Gastrocnemius medialis (tissue), 4 donors: ENCODE measurements at places on chromosomes 6 and 20.

DNA sequence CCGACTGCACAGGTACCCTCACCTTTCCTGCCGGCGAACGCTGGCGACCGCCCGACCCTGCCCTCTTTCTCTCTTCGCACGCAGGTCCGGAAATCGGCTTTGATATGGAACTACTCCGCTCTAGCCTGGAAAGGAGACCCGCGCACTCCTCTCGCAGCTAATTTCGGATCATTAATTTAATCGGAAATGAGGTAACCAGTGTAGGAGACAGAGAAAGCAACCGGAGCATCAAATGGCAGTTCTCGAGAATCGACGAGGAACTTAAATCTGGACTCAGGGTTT, 949 bp upstream of the ATXN1 start:
- DNase-seq: no peak

- DNase-seq: no peak
Observed at GRCh38 chr20:41018153-41018552, 10.5 kb upstream of the TOP1 start.

GRCh38 chr20:49415668-49416044, 66.8 kb downstream of the KCNB1 start:
- DNase-seq: no peak

DNA sequence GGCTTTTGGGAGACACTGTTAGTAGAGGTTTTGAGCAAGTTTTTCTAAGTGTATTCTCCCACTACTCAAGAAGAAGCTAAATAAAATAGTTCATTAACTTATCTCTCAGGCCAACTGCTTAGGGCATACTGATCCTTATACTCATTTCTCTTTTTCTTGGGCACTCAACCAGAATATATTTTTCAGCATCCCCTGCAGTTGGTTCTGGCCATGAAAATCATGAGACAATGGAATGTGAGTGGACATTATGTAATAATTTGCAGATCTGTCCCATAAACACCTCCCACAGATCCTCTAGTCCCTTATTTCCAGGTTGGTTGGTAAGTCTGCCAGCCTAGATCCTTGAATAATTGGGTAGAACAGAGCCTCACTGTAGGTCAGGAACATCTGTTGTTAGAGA, 136.7 kb downstream of the AIG1 start:
- DNase-seq: no peak

GRCh38 chr6:97085772-97086171, 161.2 kb downstream of the KLHL32 start:
- DNase-seq: no peak

GRCh38 chr20:17504898-17505635, 26.1 kb downstream of the BFSP1 start:
- no peak for DNase-seq

DNA sequence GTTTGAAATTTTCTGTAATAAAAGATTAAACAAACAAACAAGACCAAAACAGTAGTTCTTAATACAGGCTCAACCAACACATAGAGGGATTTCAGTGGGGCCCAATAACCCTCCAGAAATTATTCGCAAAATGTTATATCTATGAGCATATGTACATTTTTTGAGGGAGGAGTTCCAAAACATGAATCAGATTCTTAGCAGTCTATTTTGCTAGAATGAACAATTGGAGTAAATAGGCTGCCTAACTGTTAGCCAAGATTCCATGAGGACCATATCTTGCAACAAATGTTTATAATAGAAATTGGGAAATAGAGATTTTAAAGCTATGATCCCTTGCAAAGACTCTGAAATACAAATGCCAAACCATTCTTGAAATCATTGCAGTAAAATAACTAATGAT, 186.3 kb downstream of the AKAP7 start:
- no peak for DNase-seq

DNA sequence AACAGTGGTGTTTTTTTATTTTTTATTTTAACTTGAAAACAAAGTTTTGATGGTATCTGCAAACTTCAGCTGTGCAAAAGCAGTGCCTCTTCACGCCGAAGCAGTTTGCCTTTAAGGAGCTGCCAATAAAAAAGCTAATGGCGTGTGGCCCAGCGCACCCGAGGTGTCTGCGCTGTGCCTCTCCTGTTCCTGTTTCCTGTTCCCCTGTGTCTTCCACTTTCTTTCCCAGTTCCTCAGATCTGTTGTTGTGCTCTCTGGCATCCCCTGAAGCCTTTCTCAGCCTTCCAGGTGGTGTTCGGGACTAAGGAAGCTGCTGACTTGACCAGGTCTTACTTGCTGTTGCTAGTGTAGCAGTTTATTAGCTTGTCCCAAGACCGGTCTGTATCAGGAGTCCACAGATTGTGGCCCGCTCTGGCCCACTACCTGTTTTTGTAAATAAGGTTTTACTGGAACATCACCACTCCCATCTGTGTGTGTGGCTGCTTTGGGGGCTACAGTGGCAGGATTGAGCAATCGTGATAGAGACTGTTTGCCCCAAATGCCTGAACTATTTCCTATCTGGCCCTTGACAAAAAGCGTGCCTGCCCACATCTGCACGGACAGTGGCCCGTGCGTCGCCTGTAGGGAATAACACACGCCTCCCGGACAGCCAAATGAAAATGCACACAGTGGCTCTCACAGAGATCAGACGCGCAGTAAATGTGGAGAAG, 178.3 kb downstream of the TMEM242 start:
- no peak for DNase-seq

- no peak for DNase-seq
Observed at GRCh38 chr6:160085226-160085625, 36.4 kb upstream of the SLC22A1 start.

DNA sequence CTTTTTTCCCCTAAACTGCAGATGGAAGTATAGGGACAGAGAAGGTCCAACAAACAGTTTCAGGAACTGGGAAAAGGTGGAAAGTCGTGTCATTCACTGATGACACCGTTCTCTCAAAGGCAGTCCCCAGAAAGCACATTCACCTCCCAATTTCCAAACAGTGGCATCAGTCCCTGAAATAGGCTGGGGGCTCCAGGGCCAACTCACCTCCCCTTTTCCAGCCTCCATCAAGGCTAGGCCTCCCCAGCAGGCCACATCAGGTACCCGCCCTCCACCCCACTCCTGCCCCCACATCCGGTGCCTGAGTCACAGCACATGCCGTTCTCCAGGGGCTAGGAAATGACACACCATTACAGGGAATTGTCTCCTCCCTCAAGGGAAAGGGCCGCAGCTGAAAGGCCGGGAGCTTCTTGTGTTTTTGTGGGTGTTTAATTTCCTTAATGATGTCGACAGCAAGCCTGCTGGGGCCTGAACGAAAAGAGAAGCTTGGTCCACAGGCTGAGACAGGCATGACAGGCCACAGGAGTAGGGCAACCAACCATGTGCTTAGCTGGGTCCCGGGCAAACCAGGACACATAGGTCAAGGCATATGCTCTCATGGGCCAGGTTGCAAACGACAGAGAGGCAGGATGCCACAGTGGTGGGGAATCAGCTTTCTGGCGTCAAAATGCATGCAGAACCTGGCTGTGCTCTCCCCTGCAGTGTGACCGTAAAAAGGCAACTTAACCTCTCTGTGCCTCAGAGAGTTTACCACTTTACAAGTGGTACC, 39.2 kb downstream of the ZMYND8 start:
- peak; percentile 96 for DNase-seq

DNA sequence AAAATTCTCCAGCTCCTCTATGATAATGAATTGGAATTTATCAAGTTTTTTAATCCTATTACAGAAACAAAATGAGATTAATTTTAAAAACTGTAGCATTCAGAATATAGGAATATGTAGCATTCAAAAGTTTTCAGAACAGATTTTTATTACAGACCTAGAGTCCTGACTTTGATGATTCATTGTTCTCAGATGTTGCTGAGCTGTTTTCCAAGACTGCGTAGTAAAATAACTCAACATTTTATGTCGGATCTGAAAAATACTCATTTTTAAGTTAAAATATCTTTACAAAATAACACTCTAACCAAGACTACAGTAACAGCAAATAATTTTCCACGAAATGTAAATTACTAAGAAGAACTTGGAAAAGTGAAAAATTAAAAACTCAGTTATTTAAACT, 67.1 kb downstream of the SYCP2 start:
- no peak for DNase-seq

GRCh38 chr6:46015119-46015968, at the start of gene CLIC5:
Gene CLIC5, minus strand, starts transcription at chr6:46015860. Its CDS starts 318 bp downstream, at chr6:46015542.
- peak; percentile 72 for DNase-seq

GRCh38 chr6:130293800-130294199, 71.0 kb upstream of the SAMD3 start:
- DNase-seq: no peak

- DNase-seq: no peak
Observed at GRCh38 chr6:134821928-134822864, 127.7 kb downstream of the ALDH8A1 start.

DNA sequence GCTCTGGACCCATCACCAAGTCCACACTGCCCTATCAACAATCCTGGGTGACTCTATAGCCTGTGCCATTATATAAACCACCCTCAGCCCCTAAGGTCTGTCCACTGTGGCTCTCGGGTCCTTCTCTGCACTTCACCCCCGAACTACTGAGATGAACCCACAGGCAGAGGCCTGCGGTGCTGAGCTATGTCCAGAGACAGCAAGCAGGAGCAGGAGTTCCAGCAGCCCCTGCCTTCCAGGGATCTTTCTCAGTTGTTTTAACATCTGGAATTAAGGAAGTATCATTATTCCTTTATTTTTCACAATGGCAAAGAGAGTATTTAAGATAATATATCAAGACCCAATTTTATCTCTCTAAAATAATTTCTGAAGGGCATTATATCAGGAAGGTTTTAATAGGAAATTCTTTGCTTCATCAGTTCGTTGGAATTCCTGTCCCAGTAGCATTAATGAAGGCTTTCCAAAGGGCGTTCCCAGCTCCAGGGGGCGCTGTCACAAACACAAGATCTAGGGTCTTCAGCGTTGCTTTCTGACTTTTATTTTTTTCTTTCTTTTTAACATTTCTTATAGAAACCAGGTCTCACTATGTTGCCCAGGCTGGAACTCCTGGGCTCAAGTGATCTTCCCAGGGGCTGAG, 27.3 kb downstream of the RRBP1 start:
- DNase-seq: no peak

- no peak for DNase-seq
Observed at GRCh38 chr6:106792536-106793236, 163.3 kb downstream of the QRSL1 start.

DNA sequence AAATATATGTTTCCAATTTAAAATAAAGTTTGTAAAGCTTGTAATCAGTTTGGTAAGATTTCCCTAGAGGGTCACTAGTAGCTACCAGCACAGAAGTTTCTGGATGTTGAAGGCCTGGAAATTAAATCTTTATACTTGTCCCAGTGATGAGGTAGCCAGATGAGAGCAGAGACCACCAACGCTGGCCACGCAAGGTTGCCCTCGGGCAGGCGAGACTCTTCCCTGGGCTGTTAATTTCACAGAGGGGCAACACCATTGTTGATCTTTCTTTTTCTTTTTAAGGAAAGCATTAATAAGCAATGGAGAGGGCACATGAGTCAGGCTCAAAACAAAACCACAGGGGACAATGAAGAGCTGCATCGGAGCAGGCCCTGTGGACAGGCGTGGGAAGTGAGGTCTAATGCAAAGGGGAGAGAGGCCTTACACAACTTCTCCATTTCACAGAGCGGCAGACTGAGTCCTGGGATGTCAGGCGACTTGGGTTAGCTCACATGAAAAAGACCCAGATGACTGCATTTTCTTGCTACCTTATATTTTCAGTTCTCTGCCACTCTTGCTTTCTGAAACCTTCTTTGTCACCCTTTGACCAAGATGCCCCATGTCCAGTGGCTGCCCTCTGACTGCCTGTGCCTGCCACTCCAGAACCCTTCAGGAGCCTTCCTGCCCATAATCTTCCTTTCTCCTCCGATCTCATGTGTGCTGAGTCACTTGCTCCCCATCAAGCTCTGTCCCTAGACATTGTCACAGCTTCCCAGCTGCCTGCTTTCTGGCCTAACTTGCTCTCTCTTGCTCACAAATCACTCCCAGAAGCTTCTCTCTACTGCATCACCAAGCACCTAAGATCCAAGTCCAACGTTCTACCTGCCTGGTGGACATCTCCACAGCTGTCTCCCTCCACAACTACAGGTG, 107.7 kb upstream of the CDYL start:
- DNase-seq: no peak

DNA sequence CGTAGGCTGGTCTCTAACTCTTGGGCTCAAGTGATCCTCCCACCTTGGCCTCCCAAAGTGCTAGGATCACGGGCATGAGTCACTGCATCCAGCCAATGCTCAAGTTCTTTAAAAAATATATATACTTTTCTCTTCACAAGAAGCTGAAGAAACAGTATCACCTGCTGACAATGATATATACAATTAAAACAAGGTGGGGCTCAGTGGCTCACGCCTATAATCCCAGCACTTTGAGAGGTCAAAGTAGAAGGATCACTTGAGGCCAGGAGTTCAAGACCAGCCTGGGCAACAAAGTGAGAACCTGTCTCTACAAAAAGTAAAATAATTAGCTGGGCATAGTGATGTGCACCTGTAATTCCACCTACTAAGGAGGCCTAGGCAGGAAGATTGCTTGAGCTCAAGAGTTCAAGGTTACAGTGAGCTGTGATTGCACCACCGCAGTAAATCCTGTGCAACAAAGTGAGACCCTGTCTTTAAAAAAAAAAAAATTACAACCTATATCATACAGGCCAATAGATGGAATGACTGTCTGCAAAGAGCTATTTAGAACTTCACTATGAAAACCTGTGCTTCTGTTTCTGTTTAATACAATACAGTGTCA, 36.4 kb downstream of the MBOAT1 start:
- DNase-seq: no peak

- no peak for DNase-seq
Observed at GRCh38 chr6:10659699-10660348, 34.6 kb downstream of the C6orf52 start.

DNA sequence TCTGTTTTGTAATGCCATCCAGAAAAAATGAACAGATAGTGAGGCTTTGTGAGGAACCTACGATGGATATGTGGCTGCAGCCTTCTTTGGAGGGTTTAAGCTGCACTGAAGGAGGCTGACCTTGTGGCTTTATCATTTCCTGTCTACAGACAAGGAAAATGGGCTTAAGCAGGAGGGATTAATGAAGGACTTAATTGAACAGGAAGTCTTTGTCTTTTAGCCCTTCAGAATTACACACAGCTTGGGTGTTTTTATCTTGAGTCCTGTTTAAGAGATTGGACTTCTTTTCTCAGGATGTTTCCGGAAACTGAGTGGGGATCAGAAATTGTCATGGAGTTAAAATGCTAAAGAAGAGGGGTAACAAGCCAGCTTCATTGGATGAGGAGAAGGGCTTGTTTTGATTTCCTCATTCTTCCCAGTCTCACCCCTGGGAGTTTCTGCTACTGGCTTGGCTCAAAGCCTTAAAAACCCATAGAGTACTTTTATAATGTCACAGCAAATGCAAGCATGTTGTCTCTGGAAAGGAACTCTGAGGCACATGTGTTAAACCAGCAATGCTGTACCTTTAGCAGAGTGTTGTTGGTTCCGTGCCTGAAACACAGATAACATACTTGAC, 193.6 kb downstream of the JARID2 start:
- no peak for DNase-seq

- DNase-seq: no peak
Observed at GRCh38 chr6:20564777-20565176, 30.5 kb downstream of the CDKAL1 start.

GRCh38 chr6:135583256-135583761, 85.8 kb upstream of the AHI1 start:
- DNase-seq: no peak

- DNase-seq: no peak
Observed at GRCh38 chr6:13703496-13703895, 8.1 kb downstream of the RANBP9 start.
